ENCODE measurements at places on chromosomes 5 and 9.

DNA sequence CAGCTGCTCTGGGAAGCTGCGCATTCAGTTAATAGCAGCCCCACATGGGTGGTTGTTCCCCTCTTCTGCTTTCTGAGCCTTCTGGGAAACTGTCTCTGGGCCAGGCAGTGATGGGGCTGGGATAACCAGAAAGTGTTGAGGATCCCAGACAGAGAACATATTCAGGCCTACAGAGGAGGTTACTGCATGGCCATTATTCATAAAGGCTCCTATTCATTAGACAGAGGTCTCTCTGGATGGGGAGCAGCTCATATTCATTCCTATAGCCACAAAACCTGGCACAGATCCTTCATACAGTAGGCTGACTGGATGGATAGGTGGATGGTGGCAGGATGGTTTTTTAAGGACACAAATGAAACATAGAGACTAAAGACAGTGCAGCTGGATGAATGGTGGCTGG lies 76.3 kb downstream of the HSPA4 start:
- no peak for DNase-seq

GRCh38 chr9:121943463-121943862 lies 149.6 kb downstream of the TTLL11 start:
- DNase-seq = no peak

DNA sequence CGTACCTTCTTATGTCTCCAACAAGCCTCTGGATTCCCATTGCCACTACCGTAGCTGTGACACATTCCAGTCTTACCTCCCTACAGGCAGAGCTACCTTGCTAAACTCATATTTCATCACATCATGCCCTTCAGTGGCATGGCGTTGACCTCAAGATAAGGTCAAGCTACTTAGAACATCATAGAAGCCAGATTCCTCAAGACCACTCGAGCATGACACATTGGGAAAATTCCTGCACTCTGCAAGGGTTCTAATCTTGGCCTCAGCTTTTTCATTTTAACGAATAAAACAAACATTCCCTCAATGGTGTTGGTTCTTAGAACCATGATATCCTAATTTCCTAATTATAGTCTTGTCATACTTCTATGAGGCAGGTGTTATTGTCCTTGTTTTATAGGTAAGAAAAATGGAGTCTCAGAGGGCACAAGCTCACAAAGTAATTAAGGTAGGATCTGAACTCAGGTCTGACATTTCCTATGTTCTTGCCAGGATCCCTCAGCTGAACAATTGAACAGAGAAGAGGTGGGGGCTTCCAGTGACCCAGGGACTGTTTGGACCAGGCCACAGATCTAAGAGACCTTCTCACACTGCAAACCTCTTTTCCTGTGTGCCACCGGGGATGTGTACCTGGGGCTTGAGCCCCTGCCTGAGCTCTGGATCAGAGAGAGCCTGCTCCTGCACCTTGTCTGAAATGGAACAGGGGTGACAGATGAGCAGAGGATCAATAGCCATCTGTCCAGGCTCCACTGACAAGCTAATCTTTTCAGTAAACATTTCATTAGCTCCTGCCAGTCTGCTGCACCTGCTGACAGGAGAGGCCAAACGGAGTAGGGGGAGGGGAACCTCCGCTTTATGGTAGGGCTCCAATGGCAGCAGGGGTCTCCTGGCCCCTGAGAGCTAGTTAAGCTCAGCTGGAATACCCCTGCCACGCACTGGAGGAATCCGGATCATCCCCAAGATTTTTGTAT lies 49.3 kb downstream of the ALG2 start:
- DNase-seq = no peak

DNA sequence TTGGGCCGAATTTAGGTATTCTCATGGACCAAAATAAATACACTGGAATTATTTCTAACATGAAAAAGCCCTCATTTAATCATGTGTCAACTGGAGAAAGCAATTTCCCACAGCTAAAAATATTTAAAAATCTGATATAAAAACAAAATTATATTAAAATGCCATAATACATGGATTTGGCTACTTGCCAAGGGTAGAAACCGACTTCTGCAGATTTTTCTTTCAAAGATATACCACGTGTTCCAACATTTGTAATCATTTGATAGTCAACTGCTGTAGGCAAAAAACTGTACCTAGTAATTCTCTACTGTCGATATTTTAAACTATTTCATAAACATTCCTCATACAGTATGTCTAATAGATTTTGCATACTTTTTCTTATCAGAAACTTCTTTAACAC lies 237.6 kb downstream of the FBXL17 start:
- DNase-seq = no peak

DNA sequence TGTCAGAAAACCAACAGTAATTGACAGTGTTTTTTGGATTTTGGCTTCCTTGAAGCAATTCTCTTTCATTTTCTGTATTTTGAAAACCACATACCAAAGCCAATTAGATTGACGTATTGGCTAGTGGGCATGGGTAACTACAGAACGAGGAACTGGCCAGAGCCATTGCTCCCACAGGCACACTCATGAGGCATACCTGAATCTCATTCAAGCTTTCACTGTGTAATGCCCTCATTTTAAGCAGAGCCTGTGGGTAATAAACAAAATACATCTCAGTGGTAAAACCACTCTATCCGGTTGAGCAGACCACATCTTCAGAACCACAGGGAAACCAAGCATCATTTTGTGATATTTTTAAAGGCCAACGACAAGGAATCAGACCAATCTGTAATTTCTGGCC lies 394.1 kb downstream of the ZNF608 start:
- DNase-seq = no peak

GRCh38 chr5:50415912-50416311 lies 25.2 kb downstream of the EMB start:
- DNase-seq = peak; percentile 61

DNA sequence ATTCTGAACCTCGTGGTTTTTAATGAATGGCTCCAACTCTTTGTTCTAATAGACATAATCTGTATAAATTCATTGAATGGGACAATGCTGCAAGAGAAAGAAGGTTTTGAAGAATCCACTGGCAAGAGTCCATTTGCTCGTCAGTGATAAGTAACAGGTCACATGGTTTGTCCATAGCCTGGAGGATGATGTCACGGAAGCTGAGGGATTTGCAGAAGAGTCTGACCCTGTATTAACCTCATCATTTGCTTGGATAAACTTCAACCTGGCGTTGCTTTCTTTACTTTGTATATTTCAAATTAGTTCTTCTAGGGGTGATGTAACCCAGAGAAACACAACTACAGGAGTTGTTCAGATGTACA lies 197.4 kb downstream of the GAS1 start:
- no peak for DNase-seq

GRCh38 chr9:69675563-69675962 lies 3.4 kb upstream of the APBA1 start:
- DNase-seq = no peak

DNA sequence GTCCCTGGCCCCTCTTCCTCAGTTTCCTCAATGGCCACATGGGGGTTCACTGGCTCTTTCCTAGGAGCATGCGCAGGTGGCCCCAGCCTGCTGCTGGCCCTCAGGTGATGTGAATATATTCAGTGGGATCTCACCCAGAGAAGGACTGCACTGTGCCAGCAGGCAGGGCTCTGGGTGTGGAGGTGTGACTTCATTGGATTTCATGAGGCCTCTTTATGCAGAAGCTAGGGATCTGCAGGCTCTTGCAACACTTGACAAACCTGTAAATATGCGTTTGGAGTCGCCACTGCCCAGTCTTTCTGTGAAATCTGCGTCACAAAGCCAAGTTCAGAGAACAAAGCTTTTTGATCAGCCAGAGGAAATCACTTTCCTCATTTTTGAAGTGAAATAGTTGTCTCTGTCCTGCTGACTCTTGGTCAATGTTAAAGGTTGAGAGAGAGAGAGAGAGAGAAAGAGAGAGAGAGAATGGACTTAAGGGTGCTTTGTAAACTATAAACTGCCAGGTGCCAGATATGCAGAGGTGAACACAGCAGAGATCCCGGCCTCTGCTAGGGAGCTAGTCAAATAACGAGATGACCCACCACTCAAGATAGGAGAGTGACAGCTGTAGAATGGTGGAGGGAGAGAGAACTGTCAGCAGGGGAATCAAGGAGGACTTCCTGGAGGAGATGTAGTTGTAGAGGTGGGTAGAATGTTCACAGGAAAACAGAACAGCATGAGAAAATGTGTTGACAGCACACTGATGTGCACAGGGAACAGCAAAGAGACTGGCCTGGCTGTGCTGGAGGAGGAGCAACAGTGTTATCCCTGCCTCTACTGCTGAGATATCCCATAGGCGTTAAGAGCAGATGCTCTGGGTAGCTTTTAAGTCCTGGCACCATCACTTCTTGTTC lies 167.0 kb upstream of the ZNF618 start:
- no peak for DNase-seq

DNA sequence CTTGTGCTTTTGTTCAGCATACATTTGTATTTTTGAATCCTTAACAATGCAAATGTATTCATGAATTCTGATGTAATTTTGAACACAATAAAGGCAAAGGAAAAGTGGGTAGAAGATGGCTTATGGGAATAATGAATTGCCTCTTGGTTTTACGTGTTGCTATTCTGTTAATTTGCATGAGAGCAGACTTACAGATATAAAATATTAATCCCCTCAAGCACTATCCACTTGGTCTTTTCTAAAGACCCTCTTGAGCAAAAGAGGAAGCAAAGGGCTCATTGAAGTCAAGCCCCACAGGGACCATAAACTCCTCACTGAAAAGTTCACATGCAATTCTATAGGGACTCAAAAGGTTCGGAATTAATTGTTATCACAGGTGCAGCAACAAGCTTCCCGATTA lies 51.9 kb downstream of the OSTF1 start:
- DNase-seq = no peak

DNA sequence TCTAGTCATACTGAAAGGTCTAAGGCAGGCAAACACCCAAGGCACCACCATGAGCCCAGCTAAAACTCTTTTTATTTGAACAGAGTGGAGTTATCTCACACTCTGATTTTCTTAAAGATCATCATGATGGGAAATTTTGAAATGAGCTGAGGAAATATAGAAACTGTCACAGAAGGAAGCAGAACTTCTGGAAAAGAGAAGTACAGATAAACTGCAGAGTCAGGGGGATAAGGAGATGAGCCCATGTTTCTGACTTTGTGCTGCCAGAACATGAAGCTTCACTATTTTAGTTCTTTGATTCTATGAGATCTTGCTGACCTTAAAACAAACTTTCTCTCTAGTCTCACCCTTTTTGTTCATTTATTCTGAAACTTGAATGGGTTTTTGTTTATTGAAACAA lies 406.5 kb upstream of the EDIL3 start:
- no peak for DNase-seq

GRCh38 chr9:89969156-89969675 lies 364.4 kb downstream of the GADD45G start:
- DNase-seq = no peak

- DNase-seq = peak; percentile 70
Observed at GRCh38 chr9:2016408-2017330, 1.5 kb downstream of the SMARCA2 start.

GRCh38 chr9:86347991-86348390 lies 6.2 kb downstream of the TUT7 start:
- DNase-seq = no peak

- DNase-seq = no peak
Observed at GRCh38 chr9:136077491-136077890, 17.6 kb downstream of the NACC2 start.

DNA sequence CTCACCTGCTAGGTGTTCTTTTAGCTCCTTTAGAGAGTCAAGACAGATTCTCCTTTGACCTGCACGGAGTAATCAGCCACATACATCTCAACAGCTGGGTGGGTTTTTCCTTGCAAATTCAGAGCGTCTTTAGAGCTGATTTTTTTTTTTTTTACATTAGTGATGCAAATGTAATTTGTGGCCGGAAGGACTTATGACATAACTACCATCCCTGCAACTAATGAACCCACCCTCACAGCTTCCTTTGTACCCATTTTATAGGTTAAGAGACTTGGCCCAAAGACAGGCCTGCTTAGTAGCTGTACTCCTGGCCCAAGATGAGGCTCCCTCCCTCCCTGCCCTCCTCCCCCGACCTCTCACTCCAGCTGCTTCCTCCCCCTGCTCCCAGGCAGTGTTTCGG lies 69.9 kb upstream of the NIPAL4 start:
- peak; percentile 23 for DNase-seq

GRCh38 chr5:89930591-89931392 lies 478.8 kb downstream of the CETN3 start:
- DNase-seq = no peak

- DNase-seq = no peak
Observed at GRCh38 chr5:6527749-6528455, 79.2 kb downstream of the UBE2QL1 start.

- DNase-seq = no peak
Observed at GRCh38 chr9:124264823-124265233, 7.1 kb downstream of the NEK6 start.

GRCh38 chr5:177334155-177334551 lies 17.3 kb downstream of the LMAN2 start:
- DNase-seq = no peak

DNA sequence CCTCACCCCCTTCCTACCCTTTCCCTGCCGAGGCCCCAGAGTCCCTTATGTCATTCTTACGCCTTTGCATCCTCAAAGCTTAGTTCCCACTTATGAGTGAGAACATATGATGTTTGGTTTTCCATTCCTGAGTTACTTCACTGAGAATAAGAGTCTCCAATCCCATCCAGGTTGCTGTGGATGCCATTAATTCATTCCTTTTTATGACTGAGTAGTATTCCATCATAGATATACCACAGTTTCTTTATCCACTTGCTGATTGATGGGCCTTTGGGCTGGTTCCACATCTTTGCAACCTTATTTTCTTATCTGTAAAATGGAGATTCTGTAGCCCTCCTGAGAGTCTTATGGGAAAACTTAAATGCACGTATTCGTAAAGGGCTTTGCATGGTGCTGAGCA lies 36.8 kb downstream of the CRB2 start:
- DNase-seq = no peak

- no peak for DNase-seq
Observed at GRCh38 chr5:75281716-75282465, 45.2 kb upstream of the ANKRD31 start.

GRCh38 chr9:125767349-125767748 lies 20.2 kb downstream of the PBX3 start:
- no peak for DNase-seq

GRCh38 chr9:128787659-128788058 lies 606 bp downstream of the TBC1D13 start:
- no peak for DNase-seq

GRCh38 chr5:119287547-119288111 lies 68.2 kb upstream of the TNFAIP8 start:
- peak; percentile 65 for DNase-seq

DNA sequence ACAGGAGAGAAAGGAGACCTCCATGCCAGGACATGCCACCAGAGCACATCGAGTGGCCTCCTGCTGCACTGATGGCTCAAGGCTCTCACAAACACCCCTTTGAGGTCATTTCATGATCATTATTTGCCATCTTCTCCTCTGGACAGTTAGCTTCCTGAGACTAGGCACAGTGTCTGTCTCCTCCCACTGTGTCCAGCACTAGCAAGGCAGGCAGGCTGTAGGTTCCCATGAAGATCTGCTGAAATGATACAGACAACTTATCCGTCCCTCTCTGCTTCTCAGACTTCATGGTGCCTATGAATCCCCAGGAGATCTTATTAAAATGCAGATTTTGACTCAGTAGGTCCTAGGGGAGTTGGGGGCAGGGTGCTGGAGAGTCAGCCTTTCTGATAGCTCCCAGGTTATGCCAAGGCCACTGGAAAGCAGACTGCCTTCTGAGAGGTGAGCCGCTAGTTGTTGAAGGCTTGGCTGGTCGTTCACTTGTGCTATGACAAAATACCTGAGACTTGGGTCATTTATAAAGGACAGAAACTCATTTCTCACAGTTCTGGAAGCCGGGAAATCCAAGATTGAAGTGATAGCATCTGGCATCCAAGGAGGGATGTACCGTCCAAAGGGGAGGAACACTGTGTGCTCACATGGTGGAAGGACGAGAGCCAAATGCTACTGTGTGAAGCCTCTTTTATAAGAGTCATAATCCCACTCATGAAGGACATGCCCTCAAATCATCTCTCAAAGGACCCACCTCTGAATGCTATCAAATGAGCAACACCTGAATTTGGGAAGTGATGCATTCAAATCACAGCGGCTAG lies 183.4 kb downstream of the SPOCK1 start:
- no peak for DNase-seq
